ENCODE measurements at places on chromosomes 12 and 14. TPM values are rescaled to one million over a fixed set of nuclear protein-coding genes. Genes with fewer than 3 reads are reported as not detected.

C1S gene
- 291 TPM for total RNA-seq

GLI1 gene
- total RNA-seq: 2.4 TPM

SLC25A29 gene
- 45.6 TPM for total RNA-seq

STON2 gene
- 27.6 TPM for total RNA-seq

DNA sequence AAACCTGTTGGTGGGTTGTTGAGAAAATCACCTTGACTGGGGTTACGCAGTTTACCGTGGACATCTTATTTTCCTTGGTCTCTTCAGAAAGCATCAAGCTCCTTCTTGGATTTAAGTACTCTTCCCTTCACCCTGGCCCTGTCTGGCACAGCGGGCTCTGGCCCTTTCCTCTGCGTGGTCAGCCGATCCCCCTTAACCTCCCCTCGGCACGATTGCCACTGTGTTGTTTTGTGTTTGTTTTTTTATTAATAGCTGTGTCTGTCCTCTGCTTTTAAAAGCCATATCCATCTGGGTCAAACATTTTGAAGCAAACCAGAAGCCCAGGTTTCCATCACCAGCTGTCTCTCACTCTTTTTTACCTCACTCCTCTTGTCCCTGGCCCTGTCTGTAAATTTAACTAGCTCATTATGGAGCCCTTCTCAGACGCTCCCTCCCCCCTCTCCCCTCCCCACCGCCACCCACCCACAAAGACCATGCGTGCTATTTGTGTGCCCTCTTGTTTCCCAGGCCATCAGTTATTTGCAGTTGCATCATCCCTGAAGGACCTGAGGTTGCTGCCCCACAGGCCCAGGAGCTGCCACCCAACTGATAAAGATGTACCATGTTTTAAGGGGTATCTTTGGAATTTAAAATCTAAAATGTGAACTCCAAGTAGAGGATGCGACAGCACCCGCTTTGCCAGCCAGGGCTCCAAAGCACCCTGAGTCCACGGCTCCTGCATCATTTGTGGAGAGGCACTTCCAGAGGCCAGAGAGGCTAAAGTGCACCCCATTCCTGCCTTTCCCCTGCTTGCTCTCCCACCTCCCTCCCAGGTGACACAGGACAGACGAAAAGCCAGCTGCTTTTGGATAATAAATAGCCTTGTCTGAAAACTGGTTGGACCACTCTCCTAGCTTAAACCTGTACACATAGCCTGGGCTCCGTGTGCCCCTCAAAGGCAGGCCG lies 3.9 kb downstream of the BCL11B start:
- H3K27ac ChIP-seq: no peak overlapping the region
- peak; percentile 17 for DNase-seq
- H3K4me3 ChIP-seq: no peak overlapping the region
- peaks cover 13% of the 10 kb centered on the region for H3K27me3 ChIP-seq

DNA sequence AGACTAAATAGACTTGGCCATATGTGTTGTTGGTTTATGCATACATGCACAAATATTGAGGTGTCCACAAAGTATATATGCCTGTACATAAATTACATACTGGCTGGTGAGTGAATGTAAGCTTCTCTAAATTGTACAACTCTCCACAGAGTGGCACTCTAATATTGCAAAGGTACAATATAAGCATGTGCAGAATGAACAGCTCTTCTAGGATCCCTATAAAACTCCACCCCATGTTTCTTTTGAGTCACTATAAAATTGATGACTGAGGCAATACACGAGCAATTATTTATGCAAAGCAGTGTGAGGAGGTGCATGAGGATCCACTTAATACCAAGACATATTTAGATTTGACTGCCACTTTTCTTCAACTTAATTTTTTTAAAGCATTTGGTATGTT lies 172.2 kb downstream of the NAV3 start:
- H3K27ac ChIP-seq: no peak overlapping the region
- H3K4me1 ChIP-seq: no peaks in the 10 kb centered on the region
- peak; percentile 9 for DNase-seq
- H3K36me3 ChIP-seq: no peaks in the 10 kb centered on the region

GRCh38 chr14:38255408-38255672 lies 553 bp downstream of the CLEC14A start:
- no peaks in the 10 kb centered on the region for H3K4me1 ChIP-seq
- peak overlapping the region; percentile 73 for H3K4me3 ChIP-seq
- peak; percentile 46 for DNase-seq
- H3K36me3 ChIP-seq: no peaks in the 10 kb centered on the region

- no peak overlapping the region for H3K4me3 ChIP-seq
- H3K27ac ChIP-seq: no peak overlapping the region
- H3K27me3 ChIP-seq: no peaks in the 10 kb centered on the region
- H3K4me1 ChIP-seq: no peaks in the 10 kb centered on the region
- H3K36me3 ChIP-seq: no peaks in the 10 kb centered on the region
Observed at GRCh38 chr14:23672200-23672599, 36.0 kb downstream of the DHRS2 start.

All from lung (tissue), 17 donors.